Psoas muscle (tissue), 8 donors: ENCODE measurements at places on chromosomes 2 and 18.
A peak's percentile ranks its signal among the peaks of the same experiment; 100 is the strongest.

- peak within 1 kb of the TSS; percentile 88 for H3K4me3 ChIP-seq
- H3K27ac ChIP-seq: peak within 1 kb of the TSS; percentile 100
- H3K36me3 ChIP-seq: no peaks in the 10 kb centered on the region
- H3K4me1 ChIP-seq: peaks cover 25% of the 10 kb centered on the region
- H3K27me3 ChIP-seq: no peaks in the 10 kb centered on the region
Measured at GRCh38 chr2:207165121-207166038, at the start of gene KLF7. KLF7 (minus strand) TSS chr2:207165948; CDS start chr2:207165568, 380 bp downstream.

- no peak overlapping the region for H3K27ac ChIP-seq
- H3K27me3 ChIP-seq: no peaks in the 10 kb centered on the region
- no peaks in the 10 kb centered on the region for H3K36me3 ChIP-seq
- DNase-seq: no peak
- no peak overlapping the region for H3K4me3 ChIP-seq
Measured at GRCh38 chr2:132460781-132461180, 44.2 kb downstream of the GPR39 start.

DNA sequence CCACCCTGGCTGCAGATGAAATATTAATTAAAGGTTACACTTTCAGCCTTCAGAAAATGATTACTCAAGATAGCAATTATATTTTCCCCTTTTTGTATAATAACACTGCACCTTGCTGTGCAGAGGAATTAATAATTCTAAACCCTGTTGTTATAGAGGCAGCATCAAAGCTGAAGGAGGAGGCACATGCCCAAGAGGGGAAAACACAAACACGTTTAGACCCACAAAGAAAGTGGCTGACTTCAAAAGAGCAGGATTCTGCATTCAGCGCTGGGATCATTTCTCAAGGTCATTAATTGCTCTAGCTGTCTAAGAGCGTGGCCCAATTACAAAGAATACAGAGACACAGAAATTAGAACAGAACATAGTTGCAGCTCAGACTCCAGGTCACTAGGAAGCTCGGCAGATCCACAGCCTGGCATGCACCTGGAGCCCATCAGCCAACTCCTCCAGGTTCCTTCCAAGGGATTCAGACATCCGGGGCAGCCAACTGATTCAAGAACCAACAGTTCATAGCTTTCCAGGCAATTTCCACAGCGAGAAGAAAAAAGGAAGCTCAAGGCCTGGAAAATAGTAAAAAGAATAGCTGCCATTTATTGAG lies 102.3 kb upstream of the ID2 start:
- no peak overlapping the region for H3K27ac ChIP-seq
- DNase-seq: no peak
- peaks cover 4% of the 10 kb centered on the region for H3K27me3 ChIP-seq
- no peaks in the 10 kb centered on the region for H3K36me3 ChIP-seq
- no peaks in the 10 kb centered on the region for H3K4me1 ChIP-seq

DNA sequence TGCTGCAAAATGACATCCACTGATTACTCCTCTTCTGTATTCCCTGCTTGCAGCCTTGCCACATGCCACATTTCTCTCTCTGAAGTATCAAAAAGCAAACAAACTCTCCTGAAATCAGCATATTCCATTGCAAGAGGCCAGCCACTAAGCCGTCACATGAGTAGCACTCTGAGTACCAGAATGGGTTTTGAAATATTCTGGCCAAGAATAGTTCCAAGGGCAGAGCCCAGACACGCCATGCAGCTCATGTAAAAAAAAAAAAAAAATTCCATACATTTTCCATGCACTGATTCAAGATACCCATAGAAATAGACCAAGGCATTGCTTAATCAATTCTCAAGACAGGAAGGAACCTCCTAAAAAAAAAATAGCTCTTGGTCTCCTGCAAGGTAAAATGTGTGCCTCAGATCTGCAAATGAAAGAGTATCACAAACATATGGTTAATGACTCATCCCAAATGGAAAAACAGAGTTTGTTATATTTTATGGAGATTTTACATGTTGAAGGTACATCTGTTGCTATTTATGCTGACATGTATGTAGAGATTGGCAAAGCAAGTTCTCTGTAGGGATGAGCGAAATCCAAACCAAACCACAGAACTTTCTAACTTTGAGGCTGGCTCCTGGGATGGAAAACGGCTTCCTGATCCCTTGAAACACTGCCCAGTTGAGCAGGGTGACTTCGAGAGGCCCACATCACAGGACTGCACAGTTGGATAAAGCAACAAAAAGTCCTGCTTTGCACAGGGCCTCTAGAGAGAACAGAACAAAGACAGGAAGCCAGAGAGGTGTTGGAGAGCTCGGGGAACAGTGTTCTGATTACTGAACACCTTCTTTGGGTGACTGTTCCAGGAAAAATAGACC lies 346.2 kb downstream of the ZNF521 start:
- H3K4me3 ChIP-seq: no peak overlapping the region
- H3K36me3 ChIP-seq: no peaks in the 10 kb centered on the region
- no peaks in the 10 kb centered on the region for H3K27me3 ChIP-seq
- no peak overlapping the region for H3K27ac ChIP-seq
- no peak for DNase-seq

DNA sequence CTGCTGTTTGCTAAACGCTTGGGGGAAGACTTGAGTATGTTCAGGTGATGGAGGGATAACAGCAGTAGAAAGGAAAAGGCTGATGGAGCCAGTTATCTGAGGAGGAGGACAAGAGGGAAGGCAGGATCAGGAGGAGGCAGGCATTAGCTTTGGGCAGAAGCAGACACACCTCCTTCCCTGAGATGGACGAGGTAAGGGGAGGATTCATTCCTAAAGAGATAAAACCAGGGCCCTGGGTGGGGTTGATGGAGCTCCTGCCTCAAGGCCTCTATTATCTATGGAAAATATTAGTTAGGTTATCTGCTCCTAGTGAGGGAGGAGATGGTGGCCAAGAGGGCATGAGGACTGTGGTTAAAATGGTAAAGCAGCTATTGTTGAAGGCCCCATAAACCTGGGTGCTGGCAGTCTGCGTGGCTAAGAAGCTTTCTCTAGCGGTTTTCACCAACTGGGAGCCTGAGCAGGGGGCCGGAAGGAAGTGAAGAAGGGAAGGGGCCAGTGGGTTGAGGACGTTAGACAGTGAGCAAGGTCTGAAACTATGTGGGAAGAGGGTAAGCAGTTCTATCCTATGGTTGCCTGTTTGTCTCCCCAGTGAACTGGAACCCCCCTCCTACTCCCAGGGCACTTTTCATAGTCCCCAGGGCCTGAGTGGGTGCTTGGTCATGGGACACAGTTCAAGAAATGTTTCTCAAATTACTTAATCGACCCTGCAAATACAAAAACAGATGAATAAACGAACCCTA lies 56.6 kb upstream of the HK2 start:
- no peak for DNase-seq
- H3K27ac ChIP-seq: no peak overlapping the region
- no peaks in the 10 kb centered on the region for H3K36me3 ChIP-seq
- H3K4me3 ChIP-seq: no peak overlapping the region
- H3K27me3 ChIP-seq: no peaks in the 10 kb centered on the region
- H3K4me1 ChIP-seq: no peaks in the 10 kb centered on the region

GRCh38 chr2:50097148-50097547 lies 934.8 kb downstream of the NRXN1 start:
- no peak overlapping the region for H3K27ac ChIP-seq
- no peak for DNase-seq
- H3K27me3 ChIP-seq: no peaks in the 10 kb centered on the region
- no peaks in the 10 kb centered on the region for H3K36me3 ChIP-seq
- H3K4me1 ChIP-seq: no peaks in the 10 kb centered on the region
- no peak overlapping the region for H3K4me3 ChIP-seq

GRCh38 chr2:26847307-26847654 lies 651 bp upstream of the DPYSL5 start:
- DNase-seq: no peak
- no peak overlapping the region for H3K27ac ChIP-seq
- no peaks in the 10 kb centered on the region for H3K36me3 ChIP-seq
- H3K4me3 ChIP-seq: peak overlapping the region; percentile 59
- peaks cover 70% of the 10 kb centered on the region for H3K27me3 ChIP-seq

- no peak overlapping the region for H3K4me3 ChIP-seq
- no peaks in the 10 kb centered on the region for H3K36me3 ChIP-seq
- H3K4me1 ChIP-seq: no peaks in the 10 kb centered on the region
- H3K27me3 ChIP-seq: no peaks in the 10 kb centered on the region
Measured at GRCh38 chr2:175036582-175037018, 31.4 kb upstream of the CHN1 start.

- H3K4me1 ChIP-seq: no peaks in the 10 kb centered on the region
- no peaks in the 10 kb centered on the region for H3K36me3 ChIP-seq
- H3K27me3 ChIP-seq: peaks cover 8% of the 10 kb centered on the region
- no peak overlapping the region for H3K4me3 ChIP-seq
- no peak for DNase-seq
Measured at GRCh38 chr2:29881089-29881730, 40.2 kb downstream of the ALK start.
